ENCODE measurements at places on chromosomes 1 and 21.

- DNase-seq, result no peak
Observed at GRCh38 chr1:154276797-154277196, 4.4 kb downstream of the HAX1 start.

- no peak for DNase-seq
Observed at GRCh38 chr1:6316240-6317097, 55.6 kb upstream of the GPR153 start.

GRCh38 chr1:33512226-33513011 is 40.0 kb downstream of the ZSCAN20 start:
- DNase-seq, result no peak

- no peak for DNase-seq
Observed at GRCh38 chr1:162285149-162285561, 91.5 kb downstream of the SPATA46 start.

DNA sequence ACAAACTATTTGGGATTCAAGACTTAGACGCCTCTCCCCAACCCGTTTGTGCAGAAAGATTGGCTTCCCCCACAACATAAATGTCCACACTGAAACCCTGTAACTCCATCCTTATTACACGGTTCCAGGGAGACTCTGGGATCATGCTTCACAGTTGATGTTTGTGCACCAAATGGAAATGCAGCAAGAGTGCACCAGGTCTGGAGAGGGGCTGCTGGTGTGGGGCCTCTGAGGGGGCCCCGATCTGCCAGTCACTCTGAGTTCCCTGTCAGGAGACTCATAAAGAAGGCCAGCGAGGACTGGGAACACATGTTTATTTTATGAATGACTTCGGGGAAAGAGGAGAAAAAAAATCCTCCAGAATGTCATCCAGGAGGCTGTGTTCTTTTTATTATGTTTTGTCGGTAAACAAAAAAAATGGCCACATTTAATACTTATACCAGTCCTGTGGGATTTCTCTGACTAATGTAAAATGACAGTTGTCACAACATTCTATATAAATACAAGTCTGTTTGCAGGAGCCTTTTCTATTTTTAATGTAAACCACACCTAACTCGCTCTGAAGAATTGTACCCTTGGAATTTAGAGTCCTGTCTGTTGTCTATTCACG is 439.1 kb upstream of the VAMP3 start:
- DNase-seq, result no peak

- DNase-seq, result no peak
Observed at GRCh38 chr1:15056515-15057285, 96.8 kb upstream of the TMEM51 start.

DNA sequence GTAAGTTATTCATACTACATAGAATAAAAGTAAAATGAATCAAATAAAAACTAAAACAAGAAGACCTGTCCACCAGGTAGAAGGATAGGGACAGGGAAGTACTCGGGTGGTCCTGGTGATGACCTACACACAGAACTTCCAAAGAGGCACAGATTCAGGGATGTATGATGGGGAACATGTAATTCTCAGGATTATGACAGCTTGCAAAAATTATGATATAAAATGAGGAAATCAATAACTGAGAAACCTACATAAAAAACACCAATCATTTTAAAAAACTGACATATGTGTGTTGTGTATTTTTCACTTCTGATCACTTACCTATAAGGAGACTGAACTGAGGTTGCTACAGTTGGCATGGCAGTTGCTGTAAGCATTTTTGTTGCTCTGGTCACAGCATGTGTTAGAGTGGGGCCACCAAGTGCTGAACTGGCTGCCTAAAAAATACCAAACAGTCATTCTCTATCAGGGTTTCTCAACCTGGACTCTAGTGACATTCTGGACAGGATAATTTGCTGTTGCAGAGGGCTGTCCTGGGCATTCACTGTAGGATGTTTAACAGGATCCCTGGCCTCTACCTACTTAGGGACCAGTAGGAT is 73.8 kb downstream of the USP24 start:
- DNase-seq, result no peak

DNA sequence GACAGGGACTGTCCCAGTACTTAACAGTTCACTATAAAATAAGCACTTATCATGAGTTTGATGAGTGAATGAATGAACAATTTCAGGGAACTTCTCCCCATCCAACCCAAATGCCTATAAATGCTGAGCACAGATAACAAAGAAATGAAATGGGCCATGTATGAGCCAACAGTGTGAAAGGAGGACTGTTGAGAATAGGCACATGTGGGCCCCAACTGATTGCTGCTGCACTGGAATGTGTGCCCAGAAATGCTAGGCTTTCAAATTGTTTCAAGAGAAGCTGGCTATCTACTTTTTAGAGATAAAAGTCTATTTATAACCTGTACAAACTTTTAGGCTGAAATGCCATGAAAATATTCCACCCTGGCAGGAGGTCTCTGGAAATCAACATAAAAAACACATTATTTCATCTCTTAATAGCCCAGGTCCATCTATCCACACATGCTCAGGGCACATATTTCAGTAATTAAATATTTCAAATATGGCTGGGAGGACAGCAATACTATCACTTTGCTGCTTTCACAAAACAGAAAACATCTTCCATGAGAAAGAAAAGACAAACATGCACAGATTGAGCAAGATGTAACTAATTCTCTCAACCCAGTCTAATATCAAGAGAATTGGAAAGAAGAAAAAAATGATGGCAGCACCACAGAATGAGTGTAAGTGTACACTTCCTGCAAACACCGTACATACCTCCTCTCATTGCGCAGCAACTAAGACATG is 49.8 kb downstream of the COLGALT2 start:
- DNase-seq, result no peak

DNA sequence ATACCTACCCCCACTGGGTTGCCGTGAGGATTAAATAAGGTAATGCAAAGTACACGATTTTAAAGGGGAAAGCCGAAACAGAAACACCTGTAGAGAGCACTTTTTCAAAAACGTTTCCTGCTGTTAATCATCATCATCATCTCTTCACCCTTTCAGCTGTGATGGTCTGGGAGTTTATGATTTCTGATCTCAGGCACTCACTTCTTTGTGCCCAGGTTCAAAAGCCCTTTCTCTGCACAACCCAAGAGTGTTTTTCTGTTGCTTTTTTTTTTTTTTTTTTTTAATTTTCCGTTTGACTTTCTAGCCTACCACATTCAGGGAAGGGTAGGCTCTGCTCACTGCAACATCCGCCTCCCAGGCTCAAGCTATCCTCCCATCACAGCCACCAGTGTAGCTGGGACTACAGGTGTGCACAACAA is 936 bp upstream of the UBXN11 start:
- DNase-seq, result no peak

DNA sequence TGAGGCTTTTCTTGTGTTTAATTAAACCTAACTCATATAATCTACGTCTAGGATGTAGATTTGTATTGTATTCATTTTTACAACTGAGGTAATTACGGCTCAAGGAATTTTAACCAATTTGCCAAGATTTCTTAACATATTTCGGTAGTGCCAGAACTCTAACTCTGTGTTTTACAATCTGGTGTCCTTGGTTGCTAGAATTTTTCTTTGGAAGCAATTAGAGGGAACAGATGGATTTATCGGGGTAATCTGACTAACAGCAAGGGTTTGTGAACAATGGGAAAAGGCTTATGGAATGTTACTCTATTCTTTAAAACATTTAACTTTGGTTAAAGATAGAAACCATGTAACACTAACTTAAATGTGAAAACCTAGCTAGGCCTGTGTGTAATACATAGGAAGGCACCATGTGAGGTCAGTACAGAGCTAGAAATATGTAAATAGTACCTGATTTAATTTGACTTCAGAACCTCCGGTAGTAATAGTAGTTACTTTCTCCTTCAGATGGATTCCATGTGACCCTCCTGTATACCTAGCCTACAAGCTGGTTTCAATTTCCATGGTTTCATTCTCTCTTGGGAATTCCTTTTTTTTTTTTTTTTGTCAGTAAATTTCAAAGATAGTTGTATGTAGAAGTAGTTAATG is 1.2 kb downstream of the MTF2 start:
- DNase-seq, result no peak

DNA sequence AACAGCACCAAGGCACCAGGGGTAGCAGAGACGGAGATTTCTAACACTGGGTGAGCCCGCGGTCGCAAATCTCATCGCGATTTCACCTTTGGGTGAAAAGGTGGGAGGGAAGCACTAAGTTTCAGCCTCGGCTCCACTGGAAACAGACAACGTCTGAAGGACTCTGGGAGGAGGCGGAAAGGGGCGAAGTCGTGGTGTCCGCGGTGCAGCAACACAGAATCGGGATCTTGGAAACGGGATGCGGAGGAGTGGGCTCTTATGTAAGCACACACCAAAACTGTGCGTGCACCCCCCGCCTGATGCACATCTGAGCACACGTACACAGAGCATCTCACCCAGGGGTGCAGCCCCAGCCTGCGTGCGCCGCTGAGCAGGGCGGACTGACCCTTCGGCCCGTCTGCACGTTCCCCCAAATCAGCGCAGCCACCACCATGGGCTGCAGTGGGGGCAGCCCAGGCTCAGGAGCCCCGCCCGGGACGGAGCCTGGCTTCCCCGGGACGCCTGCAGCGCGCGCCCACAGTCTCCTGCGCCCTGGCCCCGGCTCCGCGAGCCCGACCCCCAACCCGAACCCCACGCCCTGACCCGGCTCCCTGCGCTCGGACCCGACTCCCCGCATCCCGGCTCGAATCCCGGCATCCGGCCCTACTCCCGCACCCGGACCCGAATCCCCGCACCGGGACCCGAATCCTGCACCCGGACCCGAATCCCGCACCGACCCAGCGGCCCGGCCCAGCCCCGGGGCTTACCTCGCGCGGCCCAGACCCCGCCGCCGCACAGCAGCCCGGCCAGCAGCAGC is 670 bp downstream of the CLSTN1 start:
- DNase-seq, result peak; percentile 56

- peak; percentile 88 for DNase-seq
Observed at GRCh38 chr1:12143631-12144155, 23.1 kb upstream of the TNFRSF1B start.

GRCh38 chr1:175830500-175830899 is 87.1 kb upstream of the TNR start:
- DNase-seq, result no peak

DNA sequence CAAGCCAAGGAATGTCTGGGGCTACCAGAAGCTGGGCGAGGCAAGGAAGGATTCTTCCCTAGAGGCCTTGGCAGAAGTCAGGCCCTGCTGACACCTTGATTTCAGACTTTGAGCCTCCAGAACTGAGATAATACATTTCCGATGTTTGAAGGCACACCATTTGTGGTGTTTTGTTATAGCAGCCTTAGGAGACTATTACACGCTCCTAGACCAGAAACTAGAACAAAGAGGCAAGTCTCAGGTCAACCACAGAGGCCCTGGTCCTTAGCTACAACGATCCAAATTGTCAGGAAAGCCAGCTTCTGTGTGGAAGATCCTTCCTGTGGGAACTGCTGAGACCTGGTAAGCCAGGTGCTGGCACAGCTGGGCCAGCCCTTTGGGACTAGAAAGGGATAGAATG is 19.7 kb upstream of the AHCTF1 start:
- no peak for DNase-seq

DNA sequence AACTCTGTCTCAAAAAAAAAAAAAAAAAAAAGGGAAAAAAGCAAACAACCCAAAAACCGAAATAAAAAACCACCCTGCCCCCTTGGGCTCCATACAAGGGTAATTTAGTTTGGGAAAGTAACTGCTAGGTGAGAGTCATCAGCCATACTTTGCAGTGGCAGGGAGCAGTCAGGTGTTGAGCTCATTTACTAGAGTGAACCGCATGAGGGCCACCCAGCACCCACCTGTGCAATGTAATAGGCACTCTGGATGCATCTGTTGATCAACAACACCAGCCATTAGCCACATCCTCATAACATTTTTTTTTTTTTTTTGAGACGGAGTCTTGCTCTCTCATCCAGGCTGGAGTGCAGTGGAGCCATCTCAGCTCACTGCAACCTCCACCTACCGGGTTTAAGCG is 9.1 kb downstream of the INAVA start:
- peak; percentile 26 for DNase-seq

Data from aorta (tissue), 5 donors.